GM19239 (cell line): ENCODE measurements at places on chromosomes 12 and 14.
A peak's percentile ranks its signal among the peaks of the same experiment; 100 is the strongest.

GRCh38 chr14:103341250-103342129 lies 7.5 kb downstream of the EIF5 start:
- DNase-seq, result no peak

- peak; percentile 33 for DNase-seq
These were observed 22.6 kb downstream of the OR10G3 start for GRCh38 chr14:21557084-21557901.

DNA sequence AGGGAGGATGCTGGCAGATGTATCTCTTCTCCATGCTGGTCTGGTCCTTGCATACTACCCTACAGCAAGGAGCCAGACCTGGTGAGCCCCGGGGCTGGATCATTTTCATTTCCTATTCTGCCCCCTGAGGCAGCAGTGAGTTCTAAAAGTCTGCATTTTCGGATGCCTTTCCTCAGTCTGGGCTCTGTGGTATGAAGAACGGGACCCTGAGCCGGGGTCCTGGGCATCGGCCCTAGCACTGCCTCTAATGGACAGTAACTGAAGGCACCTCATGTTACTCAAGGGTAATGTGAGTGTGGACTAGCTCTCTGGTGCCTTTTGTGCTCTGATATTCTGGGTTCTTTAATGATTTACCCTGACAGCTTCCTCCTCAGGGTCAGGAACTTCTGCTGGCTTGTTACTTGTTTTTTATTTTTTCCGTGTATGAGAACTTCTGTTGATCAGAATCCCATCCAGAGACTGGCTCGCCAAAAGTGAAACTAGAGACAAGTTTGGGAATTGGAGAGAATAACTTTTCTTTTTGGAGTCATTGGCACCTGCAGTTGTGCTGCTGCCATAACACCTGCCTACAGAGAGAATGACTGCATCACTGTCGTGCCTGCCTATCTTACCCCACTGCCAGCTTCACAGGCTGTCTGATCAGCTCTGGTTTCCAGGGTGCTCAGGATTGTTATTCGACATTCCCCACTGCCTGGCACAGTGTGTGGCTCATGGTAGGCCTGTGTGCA lies 62.3 kb downstream of the SUSD6 start:
- DNase-seq, result no peak

DNA sequence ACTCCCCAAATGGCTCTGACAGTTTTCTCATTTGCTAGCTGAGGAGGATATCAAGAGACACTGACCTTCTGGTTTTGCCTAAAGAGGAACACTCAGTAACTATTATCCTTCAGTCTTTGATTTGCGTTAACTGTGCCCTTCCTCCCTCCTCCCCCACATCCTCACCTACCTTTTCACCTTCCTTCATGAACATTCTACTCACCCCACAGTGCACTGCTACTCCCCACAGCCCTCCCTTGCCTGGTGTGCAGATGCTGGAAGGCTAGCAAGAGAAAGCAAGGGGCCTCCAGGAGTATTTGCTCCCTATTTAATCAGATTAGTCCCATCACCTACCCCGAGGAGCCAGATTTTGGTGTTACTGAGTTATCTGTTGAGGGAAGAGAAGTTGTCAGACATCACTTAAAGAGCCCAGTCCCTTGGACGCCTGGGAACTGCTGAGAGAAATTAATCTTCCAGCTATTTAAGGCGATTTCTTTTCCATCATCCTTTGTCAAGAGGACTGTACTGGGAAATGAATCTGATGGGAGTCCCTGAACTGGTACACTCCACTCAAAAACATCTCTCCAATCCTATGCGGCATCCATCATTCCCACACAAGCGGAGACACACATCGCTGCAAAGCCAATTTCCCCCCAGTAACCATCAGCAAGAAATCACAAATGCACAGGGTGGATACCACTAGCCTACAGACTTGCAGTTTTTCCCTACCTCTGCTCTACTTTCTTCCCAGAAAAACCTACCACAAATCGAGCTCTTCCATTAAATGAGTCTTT lies 11.5 kb downstream of the PSMB5 start:
- DNase-seq, result no peak

DNA sequence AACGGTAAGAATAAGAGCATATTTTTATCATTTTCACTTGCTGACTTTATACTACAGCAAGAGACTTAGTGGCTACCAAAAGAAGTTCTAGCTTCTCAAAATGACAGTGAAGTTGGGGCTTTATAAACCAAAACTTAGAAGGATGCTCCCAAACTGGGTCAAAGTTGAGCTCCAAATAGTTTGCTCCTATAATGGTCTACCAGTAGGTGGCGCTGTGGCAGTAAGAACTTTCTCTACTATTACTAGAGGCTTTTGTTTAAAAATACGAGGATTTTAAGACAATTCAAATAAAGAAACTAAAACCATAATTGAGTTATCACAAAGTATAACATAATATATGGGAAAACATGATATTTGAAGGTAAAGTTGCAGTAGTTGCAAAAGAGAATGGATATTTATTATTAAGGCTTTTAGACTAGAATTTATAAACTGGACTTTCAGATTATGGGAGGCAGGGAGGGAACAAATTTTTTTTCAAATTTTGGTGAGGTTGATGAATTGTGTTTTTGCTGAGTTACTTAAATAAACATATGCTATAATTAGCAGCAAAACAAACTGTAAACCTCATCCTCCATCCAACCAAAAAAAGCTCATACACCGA lies 75.0 kb downstream of the TGFB3 start:
- DNase-seq, result peak; percentile 28

DNA sequence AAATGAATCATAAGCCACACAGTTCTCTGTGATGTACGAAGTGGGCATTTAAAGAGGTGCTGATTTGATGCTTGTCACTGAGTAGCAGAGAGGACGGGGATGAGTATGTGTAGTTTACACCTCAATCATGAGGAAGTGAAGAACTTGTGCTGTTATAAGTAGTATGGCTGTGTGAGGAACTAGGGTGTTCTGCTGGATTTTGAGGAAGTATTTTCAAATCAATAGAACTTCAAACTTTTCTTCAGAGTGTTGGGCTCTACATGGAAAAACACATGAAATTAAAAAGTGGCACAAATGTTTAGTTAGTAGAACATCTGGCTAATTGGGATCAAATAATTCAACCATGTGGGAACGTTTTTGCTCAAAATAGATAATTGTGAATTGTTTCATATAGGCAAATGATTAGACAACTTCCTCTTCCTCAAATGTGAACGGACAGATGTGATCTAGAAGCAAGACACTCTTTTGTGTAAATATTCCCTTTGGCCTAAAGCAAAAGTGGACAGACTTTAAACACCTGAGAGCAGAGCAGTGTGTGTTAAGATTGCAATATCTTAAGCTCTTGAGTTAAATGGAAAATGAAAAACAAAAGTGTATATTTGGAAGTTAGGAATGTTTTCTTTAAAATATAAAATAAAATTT lies 168.5 kb downstream of the NAV3 start:
- DNase-seq, result peak; percentile 1

DNA sequence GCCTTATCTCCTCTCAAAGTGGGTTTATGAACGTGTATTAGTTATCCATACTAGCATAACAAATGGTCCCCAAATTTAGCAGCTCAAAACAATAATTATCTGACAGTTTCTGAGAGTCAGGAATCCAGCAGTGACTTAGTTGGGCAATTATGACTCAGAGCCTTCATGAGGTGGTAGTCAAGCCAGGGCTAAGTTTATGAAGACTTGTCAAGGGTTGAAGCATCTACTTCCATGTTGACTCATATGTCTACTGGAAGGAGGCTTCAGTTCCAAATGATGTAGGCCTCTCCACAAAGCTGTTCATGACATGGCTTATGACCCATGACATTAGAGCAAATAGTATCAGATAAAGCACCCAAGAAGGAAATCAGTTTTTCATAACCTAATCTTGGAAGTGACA lies 73.2 kb downstream of the IPO8 start:
- peak; percentile 1 for DNase-seq

GRCh38 chr14:89289477-89289876 lies 127.6 kb downstream of the FOXN3 start:
- no peak for DNase-seq

GRCh38 chr12:57766464-57767304 lies at the start of gene CYP27B1:
CYP27B1 (minus strand) TSS chr12:57767078; CDS start chr12:57767041, 37 bp downstream.
- DNase-seq, result no peak

DNA sequence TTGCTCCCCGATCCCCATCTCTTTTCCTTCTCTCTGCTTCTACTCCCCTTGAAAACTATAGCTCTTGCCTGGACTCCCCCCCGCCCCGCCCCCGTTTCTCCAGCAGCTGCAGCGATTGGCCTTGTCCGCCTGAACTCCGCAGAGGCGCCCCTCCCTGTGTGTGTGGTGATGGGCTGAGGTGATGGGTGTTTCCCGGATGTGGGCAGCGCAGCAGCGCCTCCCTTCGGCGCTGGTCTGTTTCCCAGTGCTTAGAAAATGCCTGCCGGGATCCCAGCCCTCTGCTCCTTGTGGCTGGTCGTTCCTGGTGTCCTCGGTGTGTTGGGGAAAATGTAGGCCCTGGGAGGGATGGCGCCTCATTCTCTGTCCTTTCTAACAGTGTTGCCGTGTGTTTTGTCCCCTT lies 43.3 kb downstream of the GALNT8 start:
- no peak for DNase-seq

GRCh38 chr14:89600029-89600428 lies 183.0 kb upstream of the FOXN3 start:
- no peak for DNase-seq

- no peak for DNase-seq
These were observed 202.1 kb downstream of the ADAMTS20 start for GRCh38 chr12:43349863-43350262.

DNA sequence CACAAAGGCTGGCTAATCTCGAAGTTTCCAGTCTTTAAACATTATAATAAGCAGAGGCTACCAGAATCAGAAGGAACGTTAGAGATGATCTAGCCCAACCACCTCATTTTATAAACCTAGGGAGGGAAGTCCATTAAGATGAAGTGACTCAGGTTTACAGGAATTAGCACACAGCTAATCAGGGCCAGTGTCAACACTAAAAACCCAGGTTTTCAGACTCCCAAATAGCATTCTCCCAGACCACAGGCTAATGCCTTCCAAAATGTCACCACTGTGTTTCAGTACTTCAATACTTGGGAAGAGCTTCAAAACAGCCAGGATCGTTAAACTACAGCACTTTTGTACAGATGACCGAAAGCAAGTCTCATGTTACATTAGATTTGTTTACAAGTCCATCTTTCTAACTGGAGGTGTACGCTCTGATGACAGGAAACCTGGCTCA lies 89.2 kb downstream of the FOXN3 start:
- DNase-seq, result no peak

GRCh38 chr14:95507174-95507573 lies 9.3 kb downstream of the SYNE3 start:
- no peak for DNase-seq

- DNase-seq, result no peak
These were observed 255.7 kb upstream of the FAR2 start for GRCh38 chr12:28893365-28893764.

DNA sequence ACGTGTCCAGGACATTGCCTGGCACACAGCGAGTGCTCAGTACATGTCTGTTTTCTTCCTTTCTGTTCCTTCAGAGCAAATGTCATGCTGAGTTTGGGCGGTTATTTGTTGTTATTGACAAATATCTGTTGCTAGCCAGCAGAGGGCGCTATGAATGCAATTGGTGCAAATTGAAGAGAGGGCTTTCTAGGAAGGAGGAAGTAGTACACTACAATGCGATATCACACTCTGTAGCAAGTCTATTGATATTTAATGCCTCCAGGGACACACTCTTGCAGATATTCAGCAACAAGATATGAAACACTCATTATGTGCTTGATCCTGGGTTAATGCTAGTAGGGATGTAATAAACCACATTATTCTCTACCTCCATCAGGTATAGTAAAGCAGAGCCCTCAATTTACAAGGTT lies 267.3 kb upstream of the SRRM4 start:
- DNase-seq, result peak; percentile 64

DNA sequence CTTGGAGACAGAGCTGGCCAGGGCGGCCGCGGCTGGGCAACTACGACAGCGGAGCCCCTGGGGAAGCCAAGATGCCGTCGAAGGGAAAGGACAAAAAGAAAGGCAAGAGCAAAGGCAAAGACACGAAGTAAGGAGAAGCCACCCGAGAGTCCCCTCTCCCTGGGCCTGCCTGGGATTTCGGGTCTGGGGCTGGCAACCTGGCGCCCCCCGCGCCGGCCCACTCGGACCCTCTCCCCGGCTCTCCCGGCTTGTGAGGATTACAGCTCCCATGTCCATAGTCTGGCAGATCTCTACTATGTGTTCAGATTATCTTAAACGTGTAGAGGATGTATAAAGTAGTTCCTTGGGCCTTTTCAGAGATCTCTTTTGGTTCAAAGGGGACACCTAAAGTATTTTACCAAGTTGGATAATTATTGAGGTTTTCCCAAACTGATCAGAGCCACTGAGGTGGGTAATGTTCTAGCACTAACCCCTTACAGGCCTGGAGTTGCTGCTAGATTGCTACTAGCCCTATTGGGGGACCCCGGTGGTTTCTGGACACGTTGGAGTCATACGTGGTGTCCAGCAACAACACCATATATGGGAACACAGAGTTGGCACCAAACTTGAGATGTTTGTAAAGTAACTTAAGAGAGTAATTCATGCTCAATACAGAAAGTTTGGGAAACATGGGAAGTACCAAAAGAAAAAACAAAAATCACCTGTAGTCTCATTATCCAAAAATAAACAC lies 424 bp downstream of the BBOF1 start:
- no peak for DNase-seq

DNA sequence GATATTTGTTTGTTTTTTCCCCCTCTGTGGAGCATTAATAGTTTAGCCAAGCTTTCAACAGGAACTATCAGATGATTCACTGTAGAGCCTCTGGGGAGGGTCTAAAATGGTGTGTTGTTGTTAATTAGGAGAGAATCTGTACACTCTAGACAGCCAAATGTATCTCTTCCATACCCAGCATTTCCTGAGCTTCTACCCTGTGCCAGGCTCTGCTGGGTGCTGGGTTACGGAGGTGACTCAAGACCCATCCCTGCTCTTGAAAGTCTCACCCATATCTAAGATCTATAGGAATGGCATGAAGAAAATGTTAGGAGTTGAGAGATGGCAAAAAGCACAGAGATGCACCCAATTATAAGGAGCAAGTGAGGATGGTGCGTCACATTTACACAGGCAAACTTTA lies 245.8 kb downstream of the C12orf75 start:
- DNase-seq, result no peak

DNA sequence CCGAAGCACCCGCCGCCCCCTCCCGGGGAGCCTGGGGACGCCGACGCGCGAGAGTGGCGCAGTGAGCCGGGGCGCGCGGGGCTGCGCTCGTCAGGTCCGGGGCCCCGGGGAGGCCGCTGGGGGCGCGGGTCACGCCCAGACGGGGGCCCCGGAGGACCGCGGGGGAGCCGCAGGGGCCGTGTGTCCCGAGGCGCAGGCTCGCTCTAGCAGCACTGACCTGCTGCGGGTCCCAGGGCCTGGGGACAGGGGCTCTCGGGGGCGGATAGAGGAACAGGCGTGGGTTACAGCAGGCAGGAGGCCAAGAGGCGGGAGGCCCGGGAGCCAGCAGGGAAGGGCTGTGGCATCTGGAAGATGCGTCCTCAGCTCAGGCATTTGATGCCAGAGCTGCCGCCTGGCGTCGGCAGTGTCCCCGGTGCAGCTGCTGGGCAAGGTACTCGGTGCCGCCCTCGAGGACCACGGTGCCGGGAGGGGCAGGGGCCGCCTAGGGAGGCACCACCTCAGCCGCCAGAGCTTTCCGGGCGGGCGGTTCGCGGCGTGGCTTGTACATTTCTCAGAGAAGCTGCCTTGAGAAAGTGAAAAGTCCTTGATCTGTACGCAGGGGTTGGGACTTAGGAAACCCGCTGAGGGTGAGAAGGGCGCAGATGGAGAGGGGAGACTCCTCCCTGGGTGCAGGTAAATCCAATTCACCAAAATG lies 1.2 kb downstream of the WNT5B start:
- DNase-seq, result no peak

GRCh38 chr12:10739157-10740118 lies 16.3 kb upstream of the YBX3 start:
- DNase-seq, result no peak

- no peak for DNase-seq
These were observed 48.0 kb downstream of the WNK1 start for GRCh38 chr12:800401-800800.
